Anterior cingulate cortex (tissue), 58 donors: ENCODE measurements at places on chromosomes 12 and 14.

DNA sequence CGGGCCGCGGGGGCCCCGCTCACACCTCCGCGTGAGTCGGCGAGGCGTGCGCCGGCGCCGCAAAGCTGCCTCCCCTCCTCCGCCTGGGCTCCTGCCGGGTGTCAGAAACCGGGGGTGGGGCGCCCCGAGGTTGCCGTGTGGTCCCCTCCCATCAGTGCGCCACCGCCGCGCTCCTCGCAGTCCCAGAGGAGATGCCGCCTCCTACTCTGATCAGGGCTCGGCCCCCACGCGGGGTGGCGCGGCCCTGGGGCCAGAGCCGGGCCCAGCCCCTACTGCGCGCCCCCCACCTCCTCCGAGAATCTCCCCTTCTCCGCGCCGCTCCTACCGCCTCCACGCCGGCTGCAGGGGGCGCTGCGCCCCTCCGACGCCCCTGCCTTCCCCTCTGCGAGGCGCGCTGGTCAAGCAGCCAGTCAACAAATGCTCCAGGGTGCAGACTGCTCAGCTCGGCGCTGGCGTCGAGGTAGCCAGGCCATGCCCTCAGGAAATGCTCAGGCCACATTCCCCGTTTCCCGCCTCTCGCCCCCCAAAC lies 467 bp upstream of the JAG2 start:
- no peak for DNase-seq

DNA sequence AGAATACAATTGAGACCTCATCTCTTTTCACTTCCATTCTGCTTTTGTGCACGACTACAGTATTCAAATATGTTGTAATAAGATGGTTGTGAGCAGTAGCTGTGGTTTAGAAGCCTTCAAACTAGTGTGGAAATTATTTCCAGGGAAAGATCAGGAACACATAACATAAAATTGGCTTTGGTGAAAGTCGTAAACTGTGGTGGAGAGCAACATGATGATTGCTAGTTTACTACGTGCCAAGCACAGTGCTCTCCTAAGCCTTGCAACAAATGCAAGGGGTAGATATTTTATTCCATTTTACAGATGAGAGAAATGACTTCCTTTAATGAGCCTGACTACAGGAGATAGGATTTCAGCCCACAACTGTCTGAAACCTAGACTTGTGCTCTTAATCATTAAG lies 172.4 kb upstream of the LMNTD1 start:
- DNase-seq: no peak

- no peak for DNase-seq
Observed at GRCh38 chr14:38070061-38070588, 137.6 kb upstream of the SSTR1 start.

DNA sequence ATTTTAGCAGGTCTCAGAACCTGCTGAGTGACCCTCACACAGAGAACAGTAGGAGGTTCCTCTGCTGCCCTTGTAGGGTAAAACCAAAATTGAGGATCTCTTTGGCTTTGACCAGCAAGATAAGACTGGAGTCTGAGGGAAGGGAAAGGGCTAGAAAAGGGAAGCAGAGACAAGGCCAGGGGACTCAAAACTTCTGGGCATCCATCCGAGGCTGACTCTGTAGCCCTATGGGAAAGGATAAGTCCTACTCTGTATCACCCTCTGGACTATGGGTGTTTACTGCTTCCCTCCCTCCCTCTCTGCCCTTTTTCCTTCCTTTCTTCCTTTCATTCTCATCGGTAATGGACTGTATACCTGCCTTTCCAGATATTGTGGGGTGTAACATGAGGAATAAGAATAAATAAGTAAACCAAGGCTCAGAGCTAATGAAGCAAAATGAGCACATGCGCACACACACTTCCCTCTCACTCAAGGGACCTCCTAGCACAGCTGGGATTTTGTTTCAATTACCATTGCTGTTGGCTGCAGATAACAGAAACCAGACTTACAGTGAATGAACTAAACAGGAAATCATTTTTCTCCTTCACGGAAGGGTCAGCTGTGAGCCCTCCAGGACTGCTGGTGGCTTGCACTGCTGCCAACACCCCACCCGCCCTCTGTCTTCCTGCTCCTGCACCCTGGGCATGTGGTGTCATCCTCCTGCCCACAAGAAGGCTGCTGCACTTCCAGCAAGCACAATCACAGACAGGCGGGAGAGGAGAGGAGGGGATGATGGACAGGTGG lies 404.4 kb upstream of the CCDC196 start:
- no peak for DNase-seq
